ENCODE measurements at places on chromosomes 4 and X. TPM values are rescaled to one million over a fixed set of nuclear protein-coding genes. Genes with fewer than 3 reads are reported as not detected.

Gene PAK3
- total RNA-seq = 119 TPM

Gene SLC6A14
- not detected for total RNA-seq

Gene NPY1R
- total RNA-seq = 163 TPM

Gene RADX
- total RNA-seq = 7.8 TPM

Gene SAGE1
- total RNA-seq = not detected

Gene TMPRSS11F
- not detected for total RNA-seq

Gene GC
- 0.31 TPM for total RNA-seq

Gene ARHGAP36
- total RNA-seq = 0.31 TPM

Gene SNCA
- 96.4 TPM for total RNA-seq

Gene USP17L27
- not detected for total RNA-seq

- no peak for DNase-seq
These were observed 29.9 kb upstream of the SOD3 start for GRCh38 chr4:24765376-24765988.

DNA sequence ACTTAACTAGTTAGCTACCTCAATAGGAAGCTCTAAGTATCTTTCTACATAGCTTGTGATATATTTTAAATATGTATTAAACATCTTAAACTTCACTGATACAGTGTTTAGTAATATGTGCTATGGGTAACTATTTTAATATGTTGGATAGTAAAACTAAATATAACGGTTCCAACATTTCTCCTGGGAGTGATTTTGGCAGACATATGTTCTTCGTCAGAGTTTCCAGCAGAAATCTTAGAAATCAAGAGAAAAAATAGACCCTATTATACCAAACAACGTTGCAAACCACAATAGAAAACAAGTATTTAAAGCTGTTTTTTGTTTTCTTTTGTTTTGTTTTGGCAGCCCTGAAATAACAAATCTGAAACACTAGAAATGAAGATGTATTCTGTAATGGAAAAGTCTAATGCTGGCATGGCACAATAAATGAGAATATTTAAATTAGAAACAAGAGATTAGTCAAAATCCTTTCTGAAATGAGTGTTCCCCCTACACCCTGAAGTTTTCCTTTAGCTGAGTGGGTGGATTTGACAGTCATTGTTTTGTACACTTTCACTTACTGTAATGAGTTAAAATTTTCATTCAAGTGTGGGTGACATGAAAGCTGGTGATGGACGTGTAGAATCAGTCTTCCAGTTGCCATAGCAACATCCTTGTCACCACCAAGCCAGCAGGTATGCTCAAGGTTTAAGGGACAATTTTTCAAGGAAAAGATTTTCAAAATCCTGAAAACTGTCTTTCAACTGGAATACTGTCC is 233.5 kb downstream of the SCFD2 start:
- no peak for DNase-seq

DNA sequence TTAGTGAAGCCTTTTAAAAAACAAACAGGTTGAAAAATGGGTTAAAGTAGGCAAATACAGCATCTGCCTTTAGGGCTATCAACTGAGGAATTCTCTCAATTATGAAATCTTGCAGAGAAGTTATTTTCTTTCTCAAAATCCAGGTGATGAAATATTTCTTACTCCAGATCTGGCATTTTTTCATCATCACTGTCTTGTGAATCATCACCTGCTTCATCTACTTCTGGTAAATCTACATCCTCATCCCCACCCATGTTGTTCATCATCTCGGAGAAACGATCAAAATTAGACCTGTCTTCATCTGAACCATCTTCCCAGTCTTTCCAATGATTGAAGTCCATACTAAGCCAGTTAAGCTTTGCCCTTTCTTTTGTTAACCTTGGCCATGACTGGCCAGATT is 33.3 kb upstream of the HPF1 start:
- DNase-seq = no peak

- DNase-seq = no peak
These were observed 16.6 kb downstream of the SOWAHB start for GRCh38 chr4:76881375-76881774.

DNA sequence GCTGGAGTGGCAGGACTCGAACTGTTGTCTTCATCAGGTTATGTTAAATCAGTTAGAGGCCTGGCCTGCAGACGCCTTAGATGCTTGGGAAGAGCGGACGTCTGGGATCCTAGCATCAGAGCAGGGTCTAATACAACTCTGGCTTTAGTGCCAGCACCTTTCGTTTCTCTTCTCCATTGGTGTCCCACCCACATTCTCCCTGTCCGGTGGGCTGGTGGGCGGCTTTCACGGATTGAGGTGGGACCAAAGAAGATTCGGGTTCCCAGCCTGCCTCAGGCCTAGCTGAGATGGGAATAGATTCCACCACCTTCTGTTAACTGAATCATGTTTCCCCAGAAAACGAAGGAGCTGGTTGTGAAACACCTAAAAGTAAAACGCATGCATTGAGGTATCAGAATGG is 939 bp downstream of the PDK3 start:
- no peak for DNase-seq

DNA sequence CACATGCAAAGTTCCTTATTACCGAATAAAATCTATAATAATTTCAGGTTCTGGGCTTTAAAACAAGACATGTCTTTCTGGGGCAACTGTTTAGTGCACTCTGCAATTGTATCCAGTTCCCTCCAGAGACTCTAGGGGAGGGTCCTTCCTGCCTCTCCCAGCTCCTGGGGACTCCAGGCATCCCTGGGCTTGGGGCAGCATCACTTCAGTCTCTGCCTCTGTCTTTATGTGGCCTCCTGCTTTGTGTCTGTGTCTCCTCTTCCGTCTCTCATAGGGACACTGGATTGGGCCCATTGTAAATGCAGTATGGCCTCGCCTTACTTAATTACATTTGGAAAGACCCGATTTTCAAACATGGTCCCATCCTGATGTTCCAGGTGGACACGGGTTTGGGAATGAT is 10.9 kb upstream of the ASMTL start:
- no peak for DNase-seq

GRCh38 chr4:107705742-107706556 is 14.1 kb downstream of the PAPSS1 start:
- DNase-seq = no peak

GRCh38 chrX:55167124-55167803 is 52.9 kb upstream of the PAGE5 start:
- no peak for DNase-seq

DNA sequence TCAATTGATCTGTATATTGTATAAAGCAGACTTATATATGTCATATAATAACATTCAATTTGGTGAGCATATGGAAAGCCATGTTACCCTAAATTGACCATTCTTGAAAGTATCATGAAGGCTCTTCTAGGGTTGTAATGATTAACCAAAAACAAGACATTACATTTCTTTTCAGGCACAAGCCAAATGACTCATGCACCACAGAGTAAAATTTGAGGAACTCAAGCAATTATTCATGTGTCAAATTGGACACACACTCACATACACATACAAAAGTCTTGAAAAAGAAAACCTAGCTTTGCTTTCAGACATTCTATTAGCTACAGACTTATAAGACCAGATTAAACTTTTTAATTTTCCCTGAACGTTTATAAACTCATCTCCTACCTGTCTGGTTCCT is 146.5 kb upstream of the PCDH18 start:
- DNase-seq = no peak

- DNase-seq = no peak
These were observed 48.6 kb upstream of the CLDN24 start for GRCh38 chr4:183370786-183371185.
